ENCODE measurements at places on chromosomes 6 and 20.

GRCh38 chr6:159943101-159943632 lies 25.7 kb upstream of the IGF2R start:
- no peaks in the 10 kb centered on the region for H3K36me3 ChIP-seq
- DNase-seq: peak; percentile 47
- no peaks in the 10 kb centered on the region for H3K27me3 ChIP-seq

GRCh38 chr20:3784216-3784853 lies 2.2 kb downstream of the CENPB start:
- DNase-seq: no peak
- H3K4me1 ChIP-seq: peaks cover 21% of the 10 kb centered on the region
- H3K36me3 ChIP-seq: peaks cover 5% of the 10 kb centered on the region
- peak overlapping the region; percentile 36 for H3K27ac ChIP-seq
- H3K27me3 ChIP-seq: no peaks in the 10 kb centered on the region

GRCh38 chr6:53358440-53359094 lies 9.8 kb upstream of the ELOVL5 start:
- peak overlapping the region; percentile 98 for H3K27ac ChIP-seq
- peaks cover 16% of the 10 kb centered on the region for H3K4me1 ChIP-seq
- H3K4me3 ChIP-seq: peak overlapping the region; percentile 33

DNA sequence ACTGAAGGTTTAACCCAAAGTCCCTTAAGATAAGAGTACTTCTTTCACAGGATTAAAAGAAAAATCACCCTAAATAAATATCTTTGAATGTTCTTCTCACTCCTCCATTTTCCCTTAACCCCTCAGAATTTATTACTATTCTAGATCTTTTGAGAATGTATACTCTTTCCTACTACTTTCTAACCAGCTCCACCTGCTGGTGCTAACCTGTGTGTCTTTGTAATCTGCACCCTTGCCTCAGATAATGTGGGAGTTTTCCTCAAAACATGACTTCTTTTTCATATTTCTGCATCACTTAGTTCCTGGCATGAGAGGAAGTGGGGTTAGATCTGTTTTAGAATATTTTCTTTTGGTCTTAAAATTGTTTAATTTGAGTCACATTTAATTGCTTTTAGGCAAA lies 394.2 kb downstream of the BMP2 start:
- H3K4me1 ChIP-seq: no peaks in the 10 kb centered on the region
- H3K27ac ChIP-seq: no peak overlapping the region
- DNase-seq: peak; percentile 24
- no peak overlapping the region for H3K4me3 ChIP-seq
- H3K36me3 ChIP-seq: no peaks in the 10 kb centered on the region
- no peaks in the 10 kb centered on the region for H3K27me3 ChIP-seq

DNA sequence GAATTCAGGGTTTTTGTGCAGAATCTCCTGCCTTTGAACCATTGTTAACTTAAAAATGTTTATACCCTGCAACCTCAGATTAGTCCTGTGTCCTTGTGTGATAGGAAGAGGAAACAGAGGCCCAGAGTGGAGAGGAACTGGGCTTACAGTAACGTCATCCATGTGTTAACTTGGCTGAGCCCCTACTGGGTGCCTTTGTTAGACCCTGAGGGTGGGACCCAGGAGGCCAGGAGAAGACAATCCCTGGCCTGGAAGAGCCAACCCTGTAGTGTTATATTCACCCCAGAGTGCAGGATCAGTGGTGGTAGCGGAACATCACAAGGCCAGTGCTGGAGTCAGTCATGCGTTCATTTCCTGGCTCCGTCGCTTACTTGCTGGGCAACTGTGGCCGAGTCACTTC lies 10.6 kb downstream of the MYLK2 start:
- no peaks in the 10 kb centered on the region for H3K4me1 ChIP-seq
- H3K36me3 ChIP-seq: no peaks in the 10 kb centered on the region
- H3K4me3 ChIP-seq: no peak overlapping the region

DNA sequence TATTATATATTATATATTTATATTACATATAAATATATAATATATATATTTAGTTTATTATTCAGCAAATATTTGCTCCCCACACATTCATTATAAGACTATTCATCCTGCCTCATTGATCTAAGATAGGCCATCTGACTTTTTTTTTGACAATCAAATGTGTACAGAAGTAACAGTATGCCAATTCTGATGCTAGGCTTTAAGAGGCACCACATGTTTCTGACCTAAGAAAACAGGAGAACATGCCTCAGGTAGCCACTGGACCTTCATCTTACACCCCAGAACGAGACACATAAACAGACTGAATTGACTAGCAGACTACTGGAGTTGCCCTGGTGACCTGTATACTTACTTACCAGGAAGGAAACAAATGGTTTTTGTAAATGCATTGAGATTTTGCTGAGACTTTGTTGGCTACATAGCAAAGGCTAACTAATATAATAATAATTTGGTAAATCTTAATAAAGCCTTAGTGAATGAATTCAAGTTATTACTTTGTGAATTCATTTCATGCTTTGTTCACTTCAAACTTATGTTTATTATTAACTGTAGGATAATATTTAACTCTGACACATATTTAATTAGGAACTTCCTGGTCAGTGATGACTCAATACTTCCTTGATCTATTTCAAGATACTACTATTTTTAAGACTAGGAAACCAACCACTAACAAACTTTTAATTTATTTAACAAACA lies 13.4 kb upstream of the MYO6 start:
- H3K4me3 ChIP-seq: no peak overlapping the region
- no peaks in the 10 kb centered on the region for H3K4me1 ChIP-seq
- DNase-seq: peak; percentile 30
- no peaks in the 10 kb centered on the region for H3K36me3 ChIP-seq

- H3K4me3 ChIP-seq: no peak overlapping the region
- no peak overlapping the region for H3K27ac ChIP-seq
- no peak for DNase-seq
- peaks cover 15% of the 10 kb centered on the region for H3K4me1 ChIP-seq
- H3K36me3 ChIP-seq: no peaks in the 10 kb centered on the region
Measured at GRCh38 chr20:50436696-50437095, 73.5 kb upstream of the PTPN1 start.

DNA sequence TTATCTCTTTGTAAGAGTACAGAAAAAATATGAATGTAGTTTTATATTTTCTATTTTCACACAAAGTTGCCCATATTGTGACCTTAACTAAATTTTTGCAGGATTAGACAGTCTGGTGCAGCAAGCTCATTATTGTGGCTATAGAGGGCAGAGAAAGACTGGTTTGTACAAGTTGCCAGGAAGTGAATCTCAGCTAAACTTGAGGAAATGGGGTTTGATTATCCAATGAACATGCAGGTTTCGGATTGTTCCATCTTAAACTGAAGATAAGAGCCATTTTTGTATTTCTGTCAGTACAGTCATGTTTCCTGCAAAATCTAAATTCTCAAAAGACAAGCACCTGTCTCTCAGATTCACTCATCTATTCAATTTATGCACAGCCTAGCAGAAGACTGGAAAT lies 390.9 kb downstream of the MMUT start:
- H3K27ac ChIP-seq: no peak overlapping the region
- H3K36me3 ChIP-seq: no peaks in the 10 kb centered on the region
- no peak overlapping the region for H3K4me3 ChIP-seq
- H3K4me1 ChIP-seq: no peaks in the 10 kb centered on the region
- H3K27me3 ChIP-seq: no peaks in the 10 kb centered on the region
- no peak for DNase-seq

- H3K27me3 ChIP-seq: no peaks in the 10 kb centered on the region
- no peaks in the 10 kb centered on the region for H3K4me1 ChIP-seq
- H3K4me3 ChIP-seq: no peak overlapping the region
- H3K36me3 ChIP-seq: no peaks in the 10 kb centered on the region
- H3K27ac ChIP-seq: no peak overlapping the region
- no peak for DNase-seq
Measured at GRCh38 chr6:154800338-154800737, 67.1 kb downstream of the SCAF8 start.

GRCh38 chr6:51793393-51793792 lies 294.0 kb downstream of the PKHD1 start:
- no peak overlapping the region for H3K4me3 ChIP-seq
- H3K4me1 ChIP-seq: no peaks in the 10 kb centered on the region
- no peak overlapping the region for H3K27ac ChIP-seq
- no peak for DNase-seq
- H3K36me3 ChIP-seq: no peaks in the 10 kb centered on the region

DNA sequence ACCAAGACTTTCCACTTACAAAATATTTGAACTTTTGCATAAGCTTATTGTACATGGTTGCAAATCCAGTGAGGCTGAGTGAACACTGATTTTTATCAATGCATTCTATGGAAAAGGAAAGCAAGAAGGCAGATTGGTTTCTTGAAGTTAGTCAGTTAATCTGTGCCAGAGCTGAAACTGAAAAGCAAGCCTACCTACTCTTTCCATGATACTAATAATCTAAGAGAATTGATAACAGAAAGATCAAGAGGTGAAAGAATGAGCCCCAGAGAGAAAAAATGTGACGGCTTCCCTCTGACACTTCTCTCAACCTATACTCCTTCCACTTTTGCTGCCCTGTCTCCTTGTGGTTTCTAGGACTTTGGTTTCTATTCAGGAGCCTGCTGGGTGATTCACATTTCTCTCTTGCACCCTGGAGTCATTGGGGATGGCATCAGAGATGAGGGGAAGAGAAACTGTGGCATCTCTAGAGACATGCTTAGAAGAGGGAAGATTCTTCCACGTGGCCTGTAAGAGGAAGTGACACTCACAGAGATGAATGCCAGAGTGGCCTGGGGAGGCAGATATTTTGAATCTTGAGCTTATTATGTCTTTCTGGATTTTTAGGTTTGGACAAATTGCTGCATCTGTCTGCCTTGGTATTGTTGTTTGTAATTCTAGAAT lies 158.6 kb upstream of the RIMS1 start:
- no peak for DNase-seq
- H3K36me3 ChIP-seq: no peaks in the 10 kb centered on the region
- H3K27me3 ChIP-seq: no peaks in the 10 kb centered on the region
- no peaks in the 10 kb centered on the region for H3K4me1 ChIP-seq

DNA sequence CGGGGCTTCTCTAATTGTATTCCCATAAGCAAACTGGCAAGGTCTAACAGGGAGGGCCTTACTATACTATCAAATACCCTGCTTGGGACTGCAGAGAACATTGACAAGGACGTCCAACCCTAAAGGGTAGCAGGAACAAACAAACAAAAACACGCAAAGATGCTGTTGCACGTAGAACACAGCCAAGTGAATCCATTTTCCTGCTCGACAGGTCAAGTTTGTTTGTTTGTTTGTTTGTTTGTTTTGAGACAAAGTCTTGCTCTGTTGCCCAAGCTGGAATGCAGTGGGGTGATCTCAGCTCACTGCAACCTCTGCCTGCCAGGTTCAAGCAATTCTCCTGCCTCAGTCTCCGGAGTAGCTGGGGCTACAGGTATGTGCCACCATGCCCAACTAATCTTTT lies 91.3 kb downstream of the ZMYND8 start:
- no peaks in the 10 kb centered on the region for H3K27me3 ChIP-seq
- H3K36me3 ChIP-seq: peaks cover 6% of the 10 kb centered on the region
- H3K27ac ChIP-seq: no peak overlapping the region
- H3K4me3 ChIP-seq: no peak overlapping the region
- no peak for DNase-seq
- no peaks in the 10 kb centered on the region for H3K4me1 ChIP-seq

DNA sequence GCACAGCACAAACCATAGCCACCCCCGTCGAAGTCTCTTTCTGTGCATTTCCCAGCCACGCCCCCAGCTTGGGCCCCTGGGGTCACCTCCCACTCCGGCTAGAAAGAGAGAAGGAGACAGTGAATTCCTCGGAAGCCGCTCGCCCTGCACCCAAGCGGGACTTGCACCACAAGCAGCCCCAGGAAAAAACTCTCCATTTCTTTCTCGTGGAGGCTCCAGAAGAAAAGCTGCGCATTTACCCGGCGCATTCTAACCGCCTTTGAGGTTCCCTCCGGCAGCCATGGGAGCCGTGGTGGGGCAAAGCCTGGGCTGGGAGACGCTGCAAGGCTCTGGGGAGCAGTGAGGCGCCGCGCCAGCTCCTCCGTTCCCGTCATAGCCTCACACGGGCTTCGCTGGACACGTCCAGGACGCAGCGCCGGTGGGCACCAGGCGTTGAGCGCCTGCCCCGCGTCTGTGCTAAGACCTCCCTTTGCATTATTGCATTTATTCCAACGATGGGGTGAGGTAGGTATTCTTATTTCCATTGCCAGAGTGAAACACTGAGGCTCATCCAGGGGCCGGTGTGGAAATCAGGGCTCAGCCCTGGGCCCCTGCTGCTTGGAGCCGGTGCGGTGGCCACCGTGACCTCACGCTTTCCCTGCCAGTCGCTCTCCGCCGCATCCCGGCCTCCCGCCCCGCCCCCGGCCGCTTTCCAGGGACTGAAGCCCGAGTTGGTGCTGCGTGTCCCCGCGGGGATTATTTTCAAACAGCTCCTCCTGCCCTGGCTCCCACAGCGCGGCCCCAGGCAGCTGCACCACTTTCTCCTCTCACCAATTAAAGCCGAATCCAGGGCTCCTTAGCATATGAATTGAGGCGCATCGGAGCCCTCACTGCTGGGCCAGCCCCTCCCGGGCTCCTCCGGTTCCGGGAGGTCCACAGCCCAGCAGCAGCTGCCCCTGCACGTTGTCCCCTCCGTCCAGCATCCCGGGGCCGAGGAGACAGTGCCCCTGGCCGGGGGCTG lies 148.3 kb upstream of the AFDN start:
- H3K27ac ChIP-seq: no peak overlapping the region
- H3K36me3 ChIP-seq: no peaks in the 10 kb centered on the region
- H3K27me3 ChIP-seq: no peaks in the 10 kb centered on the region
- no peaks in the 10 kb centered on the region for H3K4me1 ChIP-seq

DNA sequence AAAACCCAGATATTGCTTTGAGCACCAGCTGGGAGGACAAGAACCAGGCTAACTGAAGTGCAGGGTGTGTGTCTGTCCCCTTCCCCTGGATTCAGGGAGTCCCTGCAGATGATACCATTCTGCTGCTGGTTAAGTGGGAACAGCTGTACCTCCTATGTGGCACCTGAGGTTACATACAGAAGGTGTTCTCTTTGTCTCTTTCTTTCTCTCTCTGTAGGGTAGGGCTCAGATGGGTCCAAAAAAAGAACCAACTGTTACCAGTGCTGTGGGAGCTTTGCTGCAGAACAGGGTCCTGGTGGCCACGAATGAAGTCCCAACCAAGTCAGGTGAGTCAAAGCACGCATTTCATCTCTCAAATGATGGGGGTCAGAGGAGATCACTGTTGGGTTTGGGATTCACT lies 38.6 kb downstream of the ZC2HC1B start:
- no peak overlapping the region for H3K4me3 ChIP-seq
- no peak overlapping the region for H3K27ac ChIP-seq
- no peaks in the 10 kb centered on the region for H3K4me1 ChIP-seq
- H3K36me3 ChIP-seq: no peaks in the 10 kb centered on the region
